Ovary (tissue), 10 donors: ENCODE measurements at places on chromosomes 3 and 15. TPM values are rescaled to one million over a fixed set of nuclear protein-coding genes. Genes with fewer than 3 reads are reported as not detected.

CASR gene
- polyA plus RNA-seq = 0.67 TPM

ADAMTS17 gene
- 2.2 TPM for polyA plus RNA-seq

DNA sequence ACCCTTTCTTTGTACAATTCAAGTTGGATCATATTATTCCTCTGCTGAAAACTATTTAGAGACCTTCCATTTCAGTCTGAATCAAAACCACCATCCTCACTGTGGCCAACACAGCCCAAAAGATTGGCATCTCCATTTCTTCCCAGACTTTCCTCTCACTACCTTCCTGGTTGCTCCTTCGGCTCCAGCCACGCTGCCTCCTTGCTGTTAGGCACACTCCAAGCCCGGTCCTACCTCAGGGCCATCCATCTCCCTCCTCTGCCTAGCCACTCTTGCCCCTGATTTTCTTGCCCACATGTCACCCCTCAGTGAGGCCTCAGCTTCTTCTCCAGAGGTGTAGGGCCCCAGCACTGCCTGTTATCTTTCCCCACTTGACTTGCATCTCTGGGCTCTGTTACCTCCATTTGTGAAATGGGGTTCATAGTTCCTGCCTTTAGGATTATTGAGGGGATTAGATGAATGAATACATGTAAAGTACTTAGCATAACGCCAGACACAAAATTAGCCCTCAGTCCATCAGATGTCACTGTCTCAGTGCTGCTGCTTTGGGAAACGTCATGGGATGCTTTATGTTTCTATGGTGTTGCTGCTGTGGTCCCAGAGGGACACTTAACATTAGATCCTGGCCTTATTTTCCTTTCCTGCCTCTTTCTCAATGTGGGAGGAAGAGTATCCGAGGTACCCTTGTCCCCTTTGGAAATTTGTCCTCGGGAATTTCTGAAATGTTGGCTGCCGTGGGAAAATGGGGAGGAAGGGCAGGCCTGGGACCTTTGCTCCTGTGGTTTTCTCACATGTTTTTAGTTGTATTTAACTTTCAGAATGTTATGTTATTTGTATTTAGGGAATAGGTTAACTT is 31.3 kb downstream of the SNRK start:
- DNase-seq = no peak

- DNase-seq = no peak
These were observed 45.3 kb upstream of the MME start for GRCh38 chr3:155034786-155035185.

SCN11A gene
- 0.30 TPM for polyA plus RNA-seq
